Right kidney (tissue), 9 donors: ENCODE measurements at places on chromosomes 5 and 9.

- no peak for DNase-seq
These were observed 129.6 kb downstream of the EBF1 start for GRCh38 chr5:158970121-158970520.

- DNase-seq = no peak
These were observed 35.9 kb upstream of the PWWP2A start for GRCh38 chr5:160155017-160155750.

- no peak for DNase-seq
These were observed 937.3 kb upstream of the ARRDC3 start for GRCh38 chr5:92320446-92320845.

GRCh38 chr5:137564398-137564961 lies 65.4 kb upstream of the SPOCK1 start:
- DNase-seq = peak; percentile 53

GRCh38 chr5:6910950-6911349 lies 197.7 kb downstream of the TENT4A start:
- no peak for DNase-seq

DNA sequence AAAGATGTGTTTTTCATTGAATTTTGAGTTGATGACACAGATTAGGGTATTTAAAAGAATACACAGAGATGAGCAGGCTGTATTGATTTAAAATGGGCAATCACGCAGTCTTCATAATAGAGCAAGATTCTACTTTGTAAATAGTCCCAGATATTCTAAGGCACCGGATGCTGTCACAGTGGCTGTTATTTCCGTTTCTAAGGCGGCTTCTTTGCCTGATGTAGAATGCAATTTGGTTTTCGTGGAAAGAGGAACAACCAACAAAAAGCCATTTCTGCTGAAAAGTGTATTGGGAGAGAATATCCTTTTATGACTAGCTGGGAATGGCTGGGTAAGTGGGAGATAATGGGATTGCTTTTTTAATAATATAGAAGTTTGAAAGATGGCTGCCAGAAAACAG lies 17.5 kb downstream of the PRKACG start:
- DNase-seq = no peak

DNA sequence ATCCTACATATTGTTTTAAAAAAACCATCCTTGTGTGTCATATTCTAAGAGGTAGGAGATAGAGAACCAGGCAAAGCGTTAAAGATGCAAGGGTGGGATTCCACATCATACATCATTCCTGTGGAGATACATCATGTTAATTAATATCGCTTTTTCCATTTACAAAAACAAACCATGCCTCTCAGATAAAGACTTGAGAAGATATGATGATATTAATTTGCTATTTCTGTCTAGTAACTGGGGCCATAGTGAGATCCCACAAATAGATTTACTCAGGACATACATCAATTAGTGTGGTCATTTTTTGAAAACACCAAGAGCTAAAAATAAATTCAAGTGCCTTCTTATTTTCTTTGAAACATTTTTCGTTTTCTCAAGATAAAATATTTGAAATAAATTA lies 165.4 kb upstream of the TARS1 start:
- DNase-seq = no peak

DNA sequence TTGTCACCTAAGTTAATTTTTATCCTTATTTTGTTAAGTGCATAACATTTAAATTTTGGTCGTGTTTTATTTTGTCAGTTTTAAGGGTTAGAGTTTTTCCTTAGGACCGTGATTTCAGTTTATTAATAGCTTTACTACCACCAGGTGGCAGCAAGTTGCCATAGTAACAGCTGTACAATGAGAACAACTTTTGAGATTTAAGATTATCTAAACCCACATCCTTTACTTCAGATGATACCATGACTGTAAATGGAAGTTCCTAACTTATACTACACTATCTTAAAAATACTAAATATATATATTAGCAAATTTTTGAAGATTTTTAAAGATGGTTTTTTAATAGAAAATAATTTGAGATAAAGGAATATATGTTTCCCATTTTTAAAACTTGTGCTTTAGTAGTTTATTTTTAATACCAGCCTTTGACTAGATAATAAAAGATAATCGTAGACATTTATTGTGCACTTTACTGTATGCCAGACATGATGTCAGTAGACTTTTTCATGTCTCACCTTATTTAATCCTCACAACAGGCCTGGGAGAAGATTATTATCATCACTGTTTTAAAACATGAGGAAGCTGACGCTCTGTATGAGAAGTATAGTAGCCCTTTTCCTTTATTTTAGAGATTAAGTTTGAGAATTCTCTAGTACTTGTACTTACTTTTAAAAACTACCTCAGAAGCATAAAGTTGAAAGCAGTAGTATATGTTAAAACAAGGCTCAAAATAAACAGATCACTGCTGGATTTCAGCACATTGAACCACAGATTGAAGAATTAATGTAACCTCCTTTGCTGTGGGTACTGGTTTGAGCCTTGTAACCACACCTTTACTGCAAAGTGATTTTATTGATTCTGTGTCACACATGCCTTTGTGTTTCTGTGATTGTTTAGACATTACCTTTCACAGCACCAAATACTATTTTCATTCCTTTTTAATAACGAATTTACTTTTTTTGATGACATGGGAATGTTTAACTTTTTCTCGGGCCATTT lies 27.5 kb downstream of the SREK1 start:
- no peak for DNase-seq

- DNase-seq = no peak
These were observed 21.1 kb downstream of the VCP start for GRCh38 chr9:35051069-35051967.

DNA sequence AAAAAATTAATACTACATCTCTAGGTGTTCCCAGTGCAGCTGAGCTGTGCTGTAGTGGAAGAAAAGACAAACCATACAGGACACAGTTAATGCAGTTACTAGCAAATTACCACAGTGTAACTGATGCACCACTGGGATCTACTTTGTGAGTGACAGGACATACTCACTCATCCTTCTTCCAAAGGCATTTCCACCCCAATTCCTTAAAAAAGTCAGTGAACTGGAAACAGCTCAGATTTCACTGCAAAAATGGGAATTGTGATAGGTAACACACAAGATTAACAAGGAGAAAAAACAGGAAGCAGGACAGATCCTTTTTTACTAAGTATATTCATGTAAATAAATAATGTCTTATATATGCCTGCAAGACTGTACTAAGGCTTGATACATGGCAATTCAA lies 109.6 kb downstream of the DMAC1 start:
- no peak for DNase-seq

- no peak for DNase-seq
These were observed 366.0 kb downstream of the ARRDC3 start for GRCh38 chr5:91016954-91017700.

- no peak for DNase-seq
These were observed 40.9 kb downstream of the CACNA1B start for GRCh38 chr9:137918331-137919094.

- no peak for DNase-seq
These were observed 44.9 kb upstream of the GNPDA1 start for GRCh38 chr5:142057697-142058056.

DNA sequence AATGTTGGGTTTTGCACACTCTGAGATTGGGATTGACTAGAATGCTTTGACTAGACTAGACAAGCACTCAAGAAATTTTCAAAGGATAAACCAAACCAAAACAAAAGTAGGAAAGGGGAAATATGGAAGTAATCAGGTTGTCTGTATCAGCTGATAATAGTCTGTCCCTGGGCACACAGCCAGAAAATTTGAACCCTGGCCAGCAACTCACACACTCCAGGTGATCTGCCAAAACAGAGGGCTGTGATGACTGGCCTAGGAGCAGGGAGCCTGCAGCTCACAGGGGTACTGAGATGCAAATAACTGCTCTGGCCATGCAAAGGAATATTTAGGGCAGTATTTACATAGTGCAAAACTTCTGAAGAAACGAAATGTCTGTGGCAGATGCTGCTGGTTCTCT lies 112.3 kb upstream of the SMIM23 start:
- DNase-seq = no peak

- DNase-seq = no peak
These were observed 311.7 kb upstream of the HAPLN1 start for GRCh38 chr5:84032324-84032723.

DNA sequence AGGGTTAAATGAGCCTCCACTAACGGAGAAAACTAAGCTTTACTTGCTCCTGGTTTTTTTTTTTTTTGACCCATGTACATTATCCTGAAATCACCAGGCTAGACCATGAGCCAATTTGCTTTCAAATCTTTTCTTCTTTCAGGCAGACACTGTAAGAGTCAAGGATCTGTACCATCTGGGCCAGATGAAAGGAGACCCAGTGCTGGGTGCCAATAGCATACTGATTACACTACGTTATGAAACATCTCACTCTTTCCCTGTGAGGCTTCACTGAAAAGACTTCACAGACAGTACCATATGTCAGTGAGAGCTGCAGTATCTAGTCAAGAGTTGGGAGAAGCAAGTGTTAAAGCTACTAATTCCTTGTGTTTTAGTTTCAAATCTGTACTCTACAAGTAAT lies 161.2 kb upstream of the PTPRD start:
- no peak for DNase-seq

- no peak for DNase-seq
These were observed 248.2 kb downstream of the TRIM32 start for GRCh38 chr9:116935149-116935897.

GRCh38 chr5:159345861-159346260 lies 15.6 kb upstream of the IL12B start:
- no peak for DNase-seq

DNA sequence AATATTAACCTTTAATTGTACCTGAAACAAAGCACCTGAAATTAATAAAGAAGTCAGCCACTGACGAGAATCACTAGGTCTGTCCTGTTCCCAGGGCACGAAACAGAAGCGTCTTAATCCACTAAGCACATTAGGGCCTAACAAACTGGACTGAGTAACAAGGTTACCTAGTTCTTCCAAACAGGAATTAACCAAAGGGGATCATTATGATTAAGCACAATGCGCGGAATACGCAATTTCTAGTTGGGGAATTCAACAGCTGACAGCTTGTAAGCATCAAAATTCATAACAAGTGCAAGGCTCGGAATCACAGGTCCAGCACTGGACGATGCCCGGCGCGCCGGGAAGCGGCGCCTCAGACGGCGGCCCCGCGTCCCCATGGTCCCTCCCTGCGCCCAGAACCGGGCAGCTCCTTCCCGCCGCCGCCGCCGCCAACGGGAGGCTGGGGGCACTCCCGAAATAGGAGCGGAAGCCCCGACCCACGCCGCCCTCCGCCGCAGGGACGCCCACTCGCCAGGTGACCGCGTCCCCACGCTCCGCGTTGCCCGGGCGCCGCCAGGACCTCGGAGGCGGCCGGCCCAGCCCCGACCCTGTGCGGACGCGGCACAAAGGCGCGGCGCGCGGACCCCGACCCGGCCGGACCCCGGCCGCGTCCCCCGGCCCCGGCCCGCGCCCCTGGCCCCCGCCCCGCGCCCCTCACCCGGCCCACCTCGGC lies 898 bp downstream of the CAMSAP1 start:
- peak; percentile 70 for DNase-seq

GRCh38 chr5:74433255-74433895 lies 207.2 kb downstream of the ENC1 start:
- DNase-seq = no peak

DNA sequence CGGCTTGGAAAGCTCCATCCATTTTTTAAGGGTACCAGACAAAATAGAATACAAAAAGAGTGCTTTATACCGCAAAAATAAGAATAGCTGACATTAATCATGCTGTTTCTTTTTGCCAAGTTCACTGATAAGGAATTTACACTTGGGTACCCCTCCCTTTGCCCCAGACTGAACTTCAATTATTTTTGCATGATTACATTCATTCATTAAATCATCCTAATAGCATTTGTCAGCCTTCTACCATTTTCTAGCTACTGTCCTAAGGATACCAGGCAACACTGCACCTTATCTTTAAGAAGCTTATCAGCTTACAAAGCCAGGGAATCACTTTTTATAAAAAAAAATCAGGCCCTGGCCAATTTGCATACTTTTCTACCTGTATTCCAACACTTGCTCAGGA lies 48.4 kb downstream of the YIPF5 start:
- no peak for DNase-seq

DNA sequence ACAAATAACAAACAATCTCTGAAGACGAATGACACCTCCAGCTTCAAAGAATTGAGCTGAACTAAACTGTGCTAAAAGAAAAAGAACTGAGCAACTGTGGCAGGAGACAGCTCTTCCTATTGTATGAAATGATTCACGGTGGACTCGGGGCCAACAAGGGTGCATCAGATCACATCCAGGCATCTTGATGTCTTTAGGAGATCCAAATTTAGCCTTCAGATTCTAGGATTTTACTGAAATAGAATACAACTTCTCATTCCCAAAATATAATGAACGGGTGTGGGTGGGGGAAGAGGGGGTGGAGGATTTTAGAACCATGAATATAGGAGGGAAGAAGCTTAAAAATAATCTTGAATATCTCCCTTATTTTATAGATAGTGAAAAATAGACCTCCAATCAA lies 631.8 kb downstream of the ELAVL2 start:
- no peak for DNase-seq

DNA sequence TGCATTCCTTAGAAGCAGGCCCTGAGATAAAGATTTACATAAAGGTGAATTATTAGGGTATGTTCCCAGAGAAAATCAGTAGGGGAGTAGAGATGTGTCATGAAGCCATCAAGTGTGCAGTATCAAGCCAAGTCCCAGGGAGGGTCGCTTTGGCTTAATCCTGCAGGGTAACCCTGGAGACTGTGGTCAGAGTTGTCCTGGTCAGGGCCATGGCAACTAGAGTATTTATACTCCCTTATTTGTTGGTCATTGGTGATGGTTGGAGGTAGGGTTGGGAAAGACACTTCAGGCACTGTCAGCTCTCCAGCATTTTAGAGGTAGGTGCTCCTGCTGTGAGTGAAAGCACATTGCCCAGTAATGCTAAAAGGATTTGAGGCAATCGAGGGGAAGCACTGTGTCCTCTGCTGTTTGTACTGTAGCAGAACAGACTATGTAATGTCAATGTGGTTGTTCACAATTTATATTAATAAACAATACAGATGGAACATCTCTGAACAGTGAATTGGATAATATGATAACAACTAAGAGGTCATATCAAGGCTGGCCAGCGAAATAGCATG lies 108.9 kb downstream of the GDNF start:
- no peak for DNase-seq

- DNase-seq = no peak
These were observed 98.0 kb downstream of the EDIL3 start for GRCh38 chr5:84286662-84287061.

GRCh38 chr5:139664727-139665351 lies 16.7 kb downstream of the CXXC5 start:
- DNase-seq = no peak

- no peak for DNase-seq
These were observed 607 bp downstream of the PRELID2 start for GRCh38 chr5:145834554-145834916.
